ENCODE measurements at places on chromosomes 13 and 19.

- DNase-seq = peak; percentile 31
These were observed 4.7 kb upstream of the DPF1 start for GRCh38 chr19:38228491-38229439.

- DNase-seq = peak; percentile 29
These were observed 4.7 kb downstream of the PNMA8A start for GRCh38 chr19:46466536-46467196.

GRCh38 chr19:17325881-17326594, 8.6 kb downstream of the ANO8 start:
- DNase-seq = no peak

GRCh38 chr19:44905437-44906160, at the start of gene APOE:
APOE (plus strand) TSS chr19:44905796; CDS start chr19:44906625, 829 bp downstream.
- no peak for DNase-seq

- DNase-seq = no peak
These were observed 8.3 kb downstream of the RYR1 start for GRCh38 chr19:38441657-38442348.

DNA sequence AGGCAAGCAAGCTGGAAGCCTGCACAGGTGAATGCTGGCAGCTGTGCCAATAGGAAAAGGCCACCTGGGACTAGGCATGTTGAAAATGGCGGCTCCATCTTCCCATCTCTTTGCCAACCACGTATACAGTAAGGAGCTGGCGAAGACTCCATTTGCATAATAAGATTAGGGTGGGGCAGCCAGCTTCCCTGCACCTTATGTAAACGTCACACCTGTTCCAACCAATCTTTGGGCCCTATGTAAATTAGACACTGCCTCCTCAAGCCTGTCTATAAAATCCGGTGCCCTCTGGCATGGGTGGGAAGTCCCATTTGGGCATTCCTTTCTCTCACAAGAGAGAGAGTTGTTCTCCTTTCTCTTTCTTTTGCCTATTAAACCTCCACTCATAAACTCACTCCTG, 16.8 kb downstream of the ADGRE2 start:
- no peak for DNase-seq

GRCh38 chr19:47003611-47004465, 15.8 kb upstream of the NPAS1 start:
- no peak for DNase-seq

- DNase-seq = no peak
These were observed at the start of gene NPAS1 for GRCh38 chr19:47019431-47020041. NPAS1 (plus strand) TSS chr19:47019837; CDS start chr19:47021048, 1,211 bp downstream.

- no peak for DNase-seq
These were observed 6.3 kb upstream of the PNMA8C start for GRCh38 chr19:46435009-46435408.

- no peak for DNase-seq
These were observed 347.8 kb downstream of the ZNF536 start for GRCh38 chr19:30719999-30720345.

DNA sequence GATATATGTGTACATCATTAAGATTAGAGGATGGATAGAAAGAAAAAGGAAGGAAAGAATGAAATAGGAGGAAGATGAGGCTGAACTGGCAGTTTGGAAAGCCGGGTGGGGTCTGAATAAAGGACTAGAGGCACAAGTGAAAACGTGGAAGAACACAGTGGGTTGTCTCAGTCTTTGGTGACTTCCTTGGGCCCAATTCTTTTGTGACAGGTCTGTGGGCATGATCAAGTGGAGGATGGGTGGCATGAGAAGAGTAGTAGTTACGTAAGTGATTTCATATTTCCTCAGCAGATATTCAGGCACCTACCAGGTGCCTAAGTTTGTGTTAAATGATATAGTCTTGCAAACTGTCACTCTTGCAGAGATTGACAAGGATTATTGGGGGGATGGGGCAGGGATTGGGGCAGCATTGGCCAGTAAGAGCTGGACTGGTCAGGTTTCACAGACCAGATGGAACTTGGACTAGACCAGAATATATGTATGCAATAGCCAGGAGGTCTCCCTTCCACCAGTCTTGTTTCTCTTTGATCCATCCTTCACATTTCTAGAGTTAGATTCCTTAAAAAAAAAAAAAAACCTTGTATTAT, 2.7 kb downstream of the TPP2 start:
- DNase-seq = no peak

- DNase-seq = no peak
These were observed 1.8 kb upstream of the LTBP4 start for GRCh38 chr19:40599331-40599901.

DNA sequence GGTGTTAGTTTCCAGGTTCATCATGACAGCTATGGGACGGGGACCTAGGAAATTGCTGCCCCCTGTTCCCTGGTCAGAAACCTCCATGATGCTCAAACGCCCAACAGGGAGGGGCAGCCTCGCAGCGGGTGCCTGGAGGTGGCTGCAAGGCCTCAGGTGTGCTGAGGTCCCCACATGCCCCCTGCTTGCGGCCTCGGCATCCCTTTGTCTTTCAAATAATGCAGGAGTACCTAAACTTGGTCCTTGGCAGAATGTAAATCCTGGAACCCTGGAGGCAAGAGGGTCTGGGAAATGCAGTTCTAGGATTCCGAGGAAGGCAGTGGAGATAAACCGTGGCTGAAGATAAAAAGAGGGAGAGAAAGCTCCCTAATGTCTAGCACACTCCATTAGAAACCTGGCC, 52.4 kb downstream of the SKA3 start:
- no peak for DNase-seq

DNA sequence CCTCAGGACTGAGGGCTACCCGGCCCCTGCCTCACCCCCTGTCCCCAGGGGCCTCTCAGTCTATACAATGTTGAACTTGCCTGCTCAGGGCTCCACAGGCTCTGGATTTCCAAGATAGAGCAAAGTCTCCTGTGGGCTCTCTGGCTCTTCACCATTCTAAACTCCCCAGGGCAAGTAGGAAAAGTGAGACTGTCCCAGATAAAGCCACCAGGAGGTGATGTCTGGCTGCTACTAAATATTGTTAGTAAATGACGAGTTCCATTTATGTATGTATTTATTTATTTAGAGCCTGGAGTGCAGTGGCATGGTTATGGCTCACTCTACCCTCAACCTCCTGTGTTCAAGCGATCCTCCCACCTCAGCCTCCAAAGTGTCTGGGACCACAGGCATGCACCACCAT, 73.6 kb upstream of the SIAH3 start:
- DNase-seq = no peak

GRCh38 chr19:1181606-1182005, 7.5 kb upstream of the SBNO2 start:
- DNase-seq = no peak

- peak; percentile 87 for DNase-seq
These were observed 4.9 kb upstream of the ZFP36 start for GRCh38 chr19:39401549-39402345.

- DNase-seq = no peak
These were observed 32.7 kb downstream of the VSTM1 start for GRCh38 chr19:54030895-54031586.

- DNase-seq = no peak
These were observed 16.3 kb downstream of the KBTBD7 start for GRCh38 chr13:41178040-41178439.

GRCh38 chr19:49496574-49497008, 357 bp downstream of the RPS11 start:
- no peak for DNase-seq

DNA sequence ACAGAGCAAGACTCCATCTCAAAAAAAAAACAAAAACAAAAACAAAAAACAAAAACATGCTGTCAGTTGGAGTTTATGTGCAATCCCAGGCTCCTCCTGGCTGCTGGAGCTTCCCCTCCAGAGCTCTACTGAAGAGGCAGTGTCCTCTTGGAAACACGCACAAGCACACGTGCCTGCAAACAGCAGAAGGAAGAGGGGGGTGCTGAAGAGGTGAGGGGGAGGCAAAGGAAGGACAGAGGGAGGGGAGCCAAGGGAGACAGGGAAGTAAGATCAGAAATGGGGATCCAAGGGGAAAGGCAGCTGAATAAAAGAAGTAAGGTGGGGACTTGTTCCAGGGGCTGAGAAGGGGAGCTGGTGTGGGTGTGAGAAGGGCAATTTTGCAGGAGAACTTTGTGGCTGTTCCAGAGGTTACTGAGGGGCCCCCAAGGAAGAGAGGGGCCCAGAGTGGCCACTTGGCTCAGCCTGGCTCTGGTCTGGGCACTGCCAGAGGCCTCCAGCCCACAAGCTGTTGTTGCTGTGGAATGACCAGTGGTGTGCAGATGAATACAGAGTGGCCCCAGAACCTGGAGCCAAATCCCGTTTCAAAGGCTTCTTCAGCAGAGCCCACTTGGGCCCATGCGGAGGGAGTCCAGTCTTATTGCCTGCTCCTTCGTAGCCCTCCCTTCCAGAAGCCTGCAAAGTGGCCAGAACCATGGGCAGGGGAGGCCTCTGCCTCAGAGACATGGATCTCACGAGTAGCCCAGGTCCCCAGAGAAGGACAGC, 34.4 kb downstream of the LYL1 start:
- DNase-seq = no peak

DNA sequence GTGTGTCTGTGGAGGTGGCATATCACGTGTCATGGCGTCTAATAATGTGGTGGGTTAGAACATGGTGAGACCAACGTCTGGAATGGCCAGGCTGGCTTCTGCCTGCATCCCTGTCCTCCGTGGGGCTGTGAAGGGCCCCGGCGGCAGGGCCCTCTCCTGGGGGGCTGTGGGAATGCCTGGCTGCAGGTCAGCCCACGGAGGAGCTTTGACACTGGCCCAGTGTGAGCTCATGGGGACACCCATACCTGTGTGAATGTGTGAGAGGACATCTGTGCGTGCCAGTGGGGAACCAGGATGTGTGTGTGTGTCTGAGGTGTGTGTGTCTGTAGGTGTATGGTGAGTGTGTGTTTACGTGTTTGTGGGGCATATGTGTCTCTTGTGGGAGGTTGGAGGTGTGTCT, 300.1 kb downstream of the TEX29 start:
- no peak for DNase-seq

Data from stimulated activated CD4-positive, alpha-beta T cell treated with anti-CD3 and anti-CD28 coated beads, Interleukin-15, amount 100 ng/mL, for 24 hours (primary cell).